ENCODE measurements at places on chromosomes 12 and 14. TPM values are rescaled to one million over a fixed set of nuclear protein-coding genes. Genes with fewer than 3 reads are reported as not detected.

DNA sequence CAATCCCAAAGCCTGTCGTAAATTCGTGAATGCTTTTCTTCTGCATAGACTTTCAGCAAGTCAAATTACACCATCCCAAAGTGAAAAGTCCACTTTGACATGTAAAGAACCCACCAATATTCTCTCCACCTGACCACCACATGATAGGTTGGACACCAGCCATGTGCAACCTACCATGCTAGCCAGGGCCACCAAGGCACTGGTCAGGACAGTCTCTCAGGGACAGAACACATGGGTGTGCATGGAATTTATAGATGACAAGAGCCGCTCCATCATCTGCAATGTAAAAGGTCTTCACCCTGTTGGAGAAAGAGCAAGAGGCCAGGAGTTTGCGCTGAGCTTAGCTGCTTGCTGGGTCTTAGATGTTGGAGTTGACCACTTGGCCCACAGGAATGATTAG is 5.4 kb upstream of the KRT76 start:
- DNase-seq = no peak

DNA sequence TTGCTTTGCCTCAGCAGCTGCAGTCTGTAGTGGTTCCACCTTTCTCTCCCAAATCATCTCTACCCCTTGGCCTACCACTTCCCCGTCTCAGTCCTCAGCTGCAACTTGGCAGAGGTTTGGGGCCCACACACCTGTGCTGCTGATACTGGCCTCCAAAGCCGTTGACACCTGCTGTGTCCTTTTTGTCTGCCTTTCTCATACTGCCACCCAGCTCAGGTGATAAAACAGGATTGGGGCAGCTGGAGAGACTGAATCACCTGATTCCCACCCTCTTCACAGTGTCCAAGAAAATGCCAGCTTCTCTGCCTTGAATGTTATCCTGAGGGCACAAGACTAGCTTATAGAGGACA is 103.7 kb downstream of the ETV6 start:
- no peak for DNase-seq

DNA sequence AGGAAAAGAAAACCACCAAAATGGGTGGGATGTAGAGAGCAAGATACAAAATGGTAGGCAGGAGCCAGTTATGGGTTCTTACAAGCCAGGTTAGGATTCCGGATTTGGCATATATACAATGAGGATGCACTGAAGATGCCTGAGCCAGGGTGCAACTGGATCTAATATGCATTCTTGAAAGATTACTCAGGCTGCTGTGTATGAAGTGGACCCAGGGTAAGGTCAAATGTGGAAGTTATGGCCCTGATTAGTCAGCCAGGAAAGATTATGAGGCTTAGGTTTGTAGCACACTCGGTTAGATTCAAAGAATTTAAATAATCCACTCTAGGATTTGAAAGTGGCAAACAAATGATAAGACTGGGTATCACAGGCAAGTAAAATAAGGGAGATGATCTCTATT is 1750.7 kb upstream of the FLRT2 start:
- no peak for DNase-seq

DNA sequence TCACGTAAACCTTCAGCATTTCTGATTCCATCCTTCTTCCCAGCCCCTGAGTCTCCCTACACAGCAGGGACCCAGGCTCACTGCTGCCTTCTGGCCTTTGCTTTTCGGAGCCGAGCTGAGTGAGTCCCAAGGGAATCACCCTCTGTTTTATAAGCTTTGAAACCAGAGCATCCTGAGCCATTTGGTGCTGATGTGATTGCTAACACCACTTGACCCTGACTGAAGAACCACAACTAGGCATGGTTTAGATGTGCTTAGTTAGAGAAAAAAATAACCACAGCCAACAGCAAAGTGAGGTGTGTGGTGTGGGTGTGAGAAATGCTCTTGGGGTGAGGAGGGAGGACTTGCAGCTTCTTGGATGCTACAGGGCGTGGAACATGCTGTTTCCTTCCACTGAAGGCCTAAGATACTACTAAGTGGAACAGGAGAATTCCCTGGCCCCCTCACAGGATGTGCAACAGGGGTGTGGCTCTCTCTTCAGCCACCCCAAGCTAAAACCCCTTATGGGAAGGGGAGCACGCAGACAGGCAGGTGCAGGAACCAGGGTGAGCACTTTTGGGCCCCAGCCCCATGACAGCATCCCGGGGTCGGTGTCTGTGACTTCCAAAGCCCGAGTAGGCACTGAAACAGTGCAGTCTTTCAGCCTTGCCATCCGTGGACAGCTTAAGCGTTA is at the start of gene TC2N:
Gene TC2N (minus strand): TSS at position 221 of the 673 bp plus-strand sequence. CDS start 53,767 bp downstream, outside the sequence.
- DNase-seq = peak; percentile 49

- DNase-seq = no peak
These were observed 379.1 kb downstream of the SEC23A start for GRCh38 chr14:38723959-38724358.

DNA sequence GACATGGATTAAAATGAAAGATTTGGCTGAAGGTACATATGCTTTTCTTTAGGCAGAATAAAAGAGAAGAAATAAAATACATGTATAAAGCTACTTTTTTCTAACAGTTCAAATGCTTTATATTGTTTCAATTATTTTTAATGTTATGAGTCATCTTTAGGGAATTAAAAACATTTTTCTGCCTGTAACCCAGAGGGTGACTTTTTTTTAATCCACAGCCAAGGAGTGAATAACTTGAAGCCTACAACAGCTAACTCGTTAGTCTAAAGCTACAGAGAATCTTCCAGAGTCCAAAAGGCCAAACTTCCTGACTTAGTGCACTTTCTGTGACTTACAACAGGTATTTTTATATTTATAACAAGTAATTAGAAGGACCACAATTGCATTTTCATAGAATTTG is 151.6 kb downstream of the SEC23A start:
- no peak for DNase-seq

DNA sequence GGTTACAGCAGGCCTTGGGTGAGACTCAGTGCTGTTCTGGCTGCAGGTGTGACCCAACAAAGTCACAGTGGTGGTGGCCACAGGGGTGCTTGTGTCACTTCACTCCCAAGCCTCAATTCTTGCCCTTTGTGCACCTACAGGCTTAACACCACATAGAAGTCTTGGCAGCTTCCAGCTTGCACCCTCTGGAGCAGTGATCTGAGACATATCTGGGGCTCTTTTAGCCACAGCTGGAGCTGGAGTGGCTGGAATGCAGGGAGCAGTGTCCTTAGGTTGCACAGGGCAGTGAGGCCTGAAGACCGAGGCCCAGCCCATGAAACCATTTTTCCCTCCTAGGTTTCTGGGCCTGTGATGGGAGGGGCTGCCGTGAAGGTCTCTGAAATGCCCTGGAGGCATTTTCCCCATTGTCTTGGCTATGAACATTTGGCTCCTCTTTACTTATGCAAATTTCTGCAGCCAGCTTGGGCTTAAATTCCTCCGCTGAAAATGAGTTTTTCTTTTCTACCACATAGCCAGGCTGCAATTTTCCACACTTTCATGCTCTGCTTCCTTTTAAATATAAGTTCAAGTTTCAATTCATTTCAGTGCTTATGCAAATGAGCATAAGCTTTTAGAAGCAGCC is 37.7 kb downstream of the ADAM21 start:
- no peak for DNase-seq

- no peak for DNase-seq
These were observed 12.2 kb downstream of the COQ10A start for GRCh38 chr12:56278905-56279304.

DNA sequence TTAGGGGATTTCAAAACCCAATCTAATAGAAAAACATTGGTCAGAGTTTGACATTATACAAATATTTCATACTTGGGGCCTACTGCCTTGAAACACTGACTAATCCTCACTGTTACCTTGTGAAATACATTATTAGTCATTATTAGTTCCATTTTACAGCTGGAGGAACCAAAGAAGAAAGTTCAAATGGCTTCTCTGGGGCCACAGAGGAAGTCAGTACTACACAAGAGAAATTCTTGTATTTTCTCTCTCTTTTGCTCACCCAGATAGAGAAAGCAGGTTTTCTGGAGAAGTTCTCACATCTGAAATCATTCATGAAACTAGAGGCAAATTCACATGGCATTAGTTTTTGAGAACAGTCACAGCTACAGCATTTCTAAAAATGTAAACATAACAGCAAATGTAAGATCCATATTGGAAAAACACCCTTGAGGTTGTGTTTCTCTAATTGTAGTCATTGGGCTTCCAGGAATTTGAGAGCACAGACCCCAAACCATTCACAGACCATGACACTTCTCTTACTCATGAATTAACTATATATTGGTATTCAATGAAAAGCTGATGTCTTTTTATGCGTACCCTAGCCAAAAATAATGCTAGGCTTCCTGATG is 83.0 kb downstream of the LLPH start:
- no peak for DNase-seq

DNA sequence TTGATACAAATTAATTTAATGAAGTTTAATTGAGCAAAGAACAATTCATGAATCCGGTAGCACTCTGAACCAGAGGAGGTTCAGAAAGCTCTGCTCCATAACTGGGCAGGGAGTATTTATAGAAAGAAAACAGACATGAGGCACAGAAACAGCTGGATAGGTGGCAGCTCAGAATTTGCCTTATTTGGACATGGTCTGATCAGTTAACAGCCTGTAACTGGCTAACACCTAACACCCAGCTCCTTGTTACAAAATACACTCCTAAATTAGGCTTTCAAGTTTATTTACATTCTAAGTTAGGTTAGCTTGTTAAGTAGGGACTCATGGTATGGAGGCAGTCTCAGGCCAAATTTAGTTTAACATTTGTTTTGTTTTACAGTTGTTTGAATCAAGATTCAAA is 67.8 kb upstream of the TMCC3 start:
- no peak for DNase-seq

DNA sequence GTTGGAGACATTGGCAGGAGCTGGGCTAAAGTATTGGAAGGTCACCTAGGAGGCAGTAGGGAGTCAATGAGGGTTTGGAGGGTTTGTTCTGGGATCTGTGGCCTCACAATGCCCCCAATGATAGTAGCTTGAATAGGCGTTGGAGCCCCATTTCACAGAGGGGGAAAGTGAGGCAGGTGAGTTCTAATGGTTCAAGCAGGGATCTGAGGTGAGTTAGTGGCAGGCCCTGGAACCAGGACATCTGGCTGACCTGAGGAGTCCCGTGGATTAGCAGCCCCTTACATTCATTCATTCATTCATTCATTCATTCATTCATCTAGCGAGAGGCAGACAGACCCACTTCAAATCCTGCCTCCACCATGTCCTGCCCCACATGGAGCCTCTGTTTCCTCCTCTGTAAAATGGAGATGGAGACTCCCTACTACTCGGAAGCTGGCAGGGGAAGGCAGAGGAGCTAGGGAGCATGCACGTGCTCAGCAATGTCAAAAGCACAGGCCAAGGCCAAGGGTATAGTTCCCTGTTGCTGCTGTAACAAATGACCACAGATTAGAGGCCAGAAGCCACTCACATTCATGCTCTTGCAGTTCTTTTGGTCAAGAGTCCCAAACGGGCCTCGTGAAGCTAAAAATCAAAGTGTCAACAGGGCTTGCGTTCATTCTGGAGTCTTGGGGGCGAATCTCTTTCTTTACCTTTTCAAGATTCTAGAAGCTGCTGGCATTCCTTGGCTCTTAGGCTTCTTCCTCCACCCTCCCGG is 2.2 kb upstream of the TMEM119 start:
- no peak for DNase-seq

GRCh38 chr14:33704481-33704880 is 246.4 kb downstream of the EGLN3 start:
- DNase-seq = no peak

- DNase-seq = no peak
These were observed 120.3 kb downstream of the FBXL14 start for GRCh38 chr12:1474041-1474573.

- DNase-seq = no peak
These were observed 92.8 kb upstream of the METAP2 start for GRCh38 chr12:95380997-95381786.

Gene SMOC1
- 1.2 TPM for polyA plus RNA-seq

Gene CACNA1C
- 1.6 TPM for polyA plus RNA-seq

Gene NYNRIN
- 4.4 TPM for polyA plus RNA-seq

Gene INHBC
- not detected for polyA plus RNA-seq

Gene ERBB3
- polyA plus RNA-seq = 31.5 TPM

Gene GUCY2C
- not detected for polyA plus RNA-seq

Gene BCL2L14
- 2.2 TPM for polyA plus RNA-seq

Gene PPM1H
- polyA plus RNA-seq = 8.7 TPM

Gene HSPB8
- polyA plus RNA-seq = 67.2 TPM
